T-cell (primary cell): ENCODE measurements at places on chromosomes 11 and 22. TPM values are rescaled to one million over a fixed set of nuclear protein-coding genes. Genes with fewer than 3 reads are reported as not detected.

GRCh38 chr11:73645972-73646631 is at the start of gene PLEKHB1:
TSS of gene PLEKHB1 (plus strand) at chr11:73646581. CDS start at chr11:73646609, 28 bp downstream.
- no peak within 1 kb of the TSS for H3K4me3 ChIP-seq
- peaks cover 27% of the 10 kb centered on the region for H3K4me1 ChIP-seq
- no peaks in the 10 kb centered on the region for H3K27me3 ChIP-seq
- H3K27ac ChIP-seq, result peak within 1 kb of the TSS; percentile 41
- DNase-seq, result no peak

The LDLRAD3 gene
- not detected for total RNA-seq

The KDM4D gene
- 0.50 TPM for total RNA-seq

The TTC9C gene
- 15.4 TPM for total RNA-seq

GRCh38 chr11:69815973-69816372 is 3.2 kb downstream of the FGF3 start:
- no peaks in the 10 kb centered on the region for H3K36me3 ChIP-seq
- H3K27me3 ChIP-seq, result no peaks in the 10 kb centered on the region
- no peaks in the 10 kb centered on the region for H3K4me1 ChIP-seq
- no peak overlapping the region for H3K27ac ChIP-seq
- no peak overlapping the region for H3K4me3 ChIP-seq

- no peaks in the 10 kb centered on the region for H3K36me3 ChIP-seq
- H3K4me1 ChIP-seq, result no peaks in the 10 kb centered on the region
- H3K4me3 ChIP-seq, result no peak overlapping the region
- no peaks in the 10 kb centered on the region for H3K27me3 ChIP-seq
Measured at GRCh38 chr22:34129691-34130486, 209.6 kb upstream of the LARGE1 start.

DNA sequence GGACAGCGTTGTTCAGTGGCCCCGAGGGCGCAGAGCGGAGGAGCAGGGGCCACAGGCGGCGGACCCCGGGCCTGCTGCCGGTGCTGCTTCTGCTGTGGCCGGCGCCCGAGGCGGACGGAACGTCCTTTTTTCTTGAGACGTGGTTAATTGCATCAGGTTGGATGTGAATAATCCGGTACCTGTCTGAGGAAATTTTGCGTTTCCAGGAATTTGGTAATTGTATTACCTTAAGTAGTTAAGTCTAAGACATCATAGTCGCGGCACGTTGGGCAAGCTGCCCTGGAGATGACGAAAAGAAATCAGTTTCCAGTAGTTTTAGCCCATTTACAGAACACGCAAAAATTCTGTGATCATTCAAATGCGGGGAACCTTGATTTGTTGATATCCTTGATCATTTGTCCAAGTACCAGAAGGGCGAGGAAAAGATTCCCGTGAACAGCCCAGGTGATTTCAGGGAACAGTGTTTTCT is 789 bp downstream of the SPECC1L start:
- peak overlapping the region; percentile 70 for H3K27ac ChIP-seq
- peaks cover 10% of the 10 kb centered on the region for H3K4me1 ChIP-seq
- DNase-seq, result no peak
- H3K4me3 ChIP-seq, result peak overlapping the region; percentile 97
- H3K36me3 ChIP-seq, result no peaks in the 10 kb centered on the region

- H3K27ac ChIP-seq, result no peak overlapping the region
- no peak for DNase-seq
- H3K27me3 ChIP-seq, result peaks cover 48% of the 10 kb centered on the region
Measured at GRCh38 chr22:21043860-21044535, 1.7 kb upstream of the LRRC74B start.

DNA sequence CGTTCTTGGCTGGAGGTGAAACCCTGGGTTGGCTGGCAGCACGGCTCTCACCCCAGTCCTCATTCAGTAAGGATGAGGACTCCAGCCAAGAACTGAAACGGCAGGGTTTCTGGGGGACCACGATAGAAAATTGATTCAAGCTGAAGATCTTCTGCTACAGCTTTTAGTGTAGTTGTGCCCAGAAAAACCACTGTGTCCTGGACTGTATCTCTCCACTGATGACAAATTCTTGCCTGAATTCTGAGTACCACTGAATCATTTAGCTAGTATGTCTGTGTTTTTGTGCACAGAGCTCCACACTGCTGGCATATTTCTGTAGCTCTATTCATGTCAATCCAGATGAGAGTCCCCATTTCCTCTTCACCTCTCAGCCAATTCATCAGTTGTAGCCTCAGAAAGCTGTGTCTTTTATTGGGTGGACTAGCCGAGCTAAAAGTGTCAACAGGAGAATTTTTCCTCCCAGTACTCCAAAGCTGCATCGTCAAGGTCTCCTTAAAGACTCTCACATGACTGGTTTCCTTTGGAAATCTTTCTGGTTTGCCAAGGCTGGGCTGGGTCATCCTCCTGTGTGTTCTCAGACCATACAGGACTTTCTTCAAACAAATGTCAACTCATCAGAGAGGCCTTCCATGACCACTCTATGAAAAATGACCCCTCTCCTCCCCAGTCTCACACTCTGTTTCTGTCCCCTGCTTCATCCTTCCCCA is 144.6 kb downstream of the LDLRAD3 start:
- H3K36me3 ChIP-seq, result no peaks in the 10 kb centered on the region
- no peak for DNase-seq
- H3K27me3 ChIP-seq, result no peaks in the 10 kb centered on the region
- H3K4me3 ChIP-seq, result no peak overlapping the region

GRCh38 chr11:33040862-33041453 is 1.6 kb downstream of the TCP11L1 start:
- no peak overlapping the region for H3K4me3 ChIP-seq
- peaks cover 2% of the 10 kb centered on the region for H3K27me3 ChIP-seq
- H3K36me3 ChIP-seq, result peaks cover 9% of the 10 kb centered on the region
- H3K4me1 ChIP-seq, result no peaks in the 10 kb centered on the region
- no peak for DNase-seq

The TUT1 gene
- total RNA-seq, result 47.5 TPM

- H3K4me3 ChIP-seq, result no peak overlapping the region
- H3K27ac ChIP-seq, result peak overlapping the region; percentile 20
- no peaks in the 10 kb centered on the region for H3K27me3 ChIP-seq
- H3K4me1 ChIP-seq, result peaks cover 6% of the 10 kb centered on the region
- peaks cover 15% of the 10 kb centered on the region for H3K36me3 ChIP-seq
Measured at GRCh38 chr11:61012737-61013215, 41.3 kb downstream of the CD6 start.

DNA sequence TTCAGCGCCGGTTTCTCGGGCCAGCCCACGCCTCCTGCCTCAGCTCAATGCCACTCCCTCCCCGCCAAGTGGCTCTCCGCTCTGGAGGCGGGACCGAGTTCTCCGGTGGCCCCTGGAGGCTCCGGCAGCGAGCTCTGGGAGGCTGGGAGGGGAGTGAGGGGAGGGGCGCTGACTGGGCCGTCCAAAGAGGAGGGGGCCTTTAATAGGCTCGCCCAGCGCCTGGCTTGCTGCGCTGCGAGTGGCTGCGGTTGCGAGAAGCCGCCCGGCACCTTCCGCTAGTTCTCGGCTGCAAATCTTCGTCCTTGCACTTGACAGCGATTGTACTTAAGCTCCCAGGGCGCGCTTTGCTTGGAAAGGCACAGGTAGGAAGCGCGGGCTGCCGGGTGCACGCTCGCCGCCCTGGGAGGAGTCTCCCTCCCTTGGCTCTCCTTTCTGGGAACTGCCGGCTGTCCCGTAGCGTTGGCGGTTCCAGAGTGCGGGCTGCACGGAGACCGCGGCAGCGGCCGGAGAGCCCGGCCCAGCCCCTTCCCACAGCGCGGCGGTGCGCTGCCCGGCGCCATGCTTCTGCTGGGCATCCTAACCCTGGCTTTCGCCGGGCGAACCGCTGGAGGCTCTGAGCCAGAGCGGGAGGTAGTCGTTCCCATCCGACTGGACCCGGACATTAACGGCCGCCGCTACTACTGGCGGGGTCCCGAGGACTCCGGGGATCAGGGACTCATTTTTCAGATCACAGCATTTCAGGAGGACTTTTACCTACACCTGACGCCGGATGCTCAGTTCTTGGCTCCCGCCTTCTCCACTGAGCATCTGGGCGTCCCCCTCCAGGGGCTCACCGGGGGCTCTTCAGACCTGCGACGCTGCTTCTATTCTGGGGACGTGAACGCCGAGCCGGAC is at the start of gene ADAMTS15:
Gene ADAMTS15, plus strand, starts transcription at position 230 of the 894 bp plus-strand sequence. Its CDS starts 329 bp downstream, at position 559.
- H3K4me3 ChIP-seq, result peak within 1 kb of the TSS; percentile 10
- H3K27me3 ChIP-seq, result peaks cover 39% of the 10 kb centered on the region
- no peak for DNase-seq
- H3K27ac ChIP-seq, result no peak within 1 kb of the TSS
- no peaks in the 10 kb centered on the region for H3K36me3 ChIP-seq
- H3K4me1 ChIP-seq, result no peaks in the 10 kb centered on the region

The FIBIN gene
- total RNA-seq, result not detected

The GAB4 gene
- not detected for total RNA-seq

DNA sequence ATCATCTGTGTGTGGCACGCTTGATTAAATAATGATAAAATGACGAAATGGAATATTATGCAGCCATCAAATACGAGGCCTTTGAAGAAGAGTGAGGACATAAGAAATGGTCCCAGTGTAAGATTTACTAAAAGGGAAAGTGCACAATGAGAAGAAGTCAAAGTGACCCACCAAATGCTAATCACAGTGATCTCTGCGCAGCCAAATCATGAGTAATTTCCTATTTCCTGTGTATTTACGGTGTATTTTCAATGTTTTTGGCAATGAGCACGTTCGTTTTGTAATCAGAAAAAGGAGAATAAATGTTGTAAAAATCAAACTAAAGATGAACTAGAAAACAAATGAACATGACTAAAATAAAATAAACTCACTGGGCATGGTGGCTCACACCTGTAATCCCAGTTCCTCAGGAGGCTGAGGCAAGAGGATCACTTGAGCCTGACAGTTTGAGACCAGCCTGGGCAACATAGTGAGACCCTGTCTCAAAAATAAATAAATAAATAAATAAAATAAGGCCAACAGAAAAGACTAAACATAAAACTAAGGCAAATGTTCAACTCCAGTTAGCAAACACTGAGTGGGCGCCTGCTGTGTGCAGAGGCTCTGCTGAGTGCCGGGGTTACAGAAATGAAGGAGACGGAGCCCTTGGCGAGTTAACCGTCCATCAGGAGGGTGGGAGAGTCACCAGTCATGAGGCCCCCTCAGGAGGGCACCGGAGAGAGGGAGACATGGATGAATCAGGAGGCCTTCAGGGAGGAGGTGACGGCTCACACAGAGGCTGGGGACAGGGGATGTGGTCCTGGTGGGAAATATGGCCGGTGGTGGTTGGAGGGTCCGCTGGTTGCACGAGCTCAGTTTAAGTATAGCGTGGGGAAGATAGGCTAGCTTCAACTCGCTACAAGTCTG is 26.0 kb upstream of the CBX7 start:
- H3K4me1 ChIP-seq, result peaks cover 60% of the 10 kb centered on the region
- H3K27ac ChIP-seq, result peak overlapping the region; percentile 28
- H3K4me3 ChIP-seq, result no peak overlapping the region
- H3K36me3 ChIP-seq, result no peaks in the 10 kb centered on the region

DNA sequence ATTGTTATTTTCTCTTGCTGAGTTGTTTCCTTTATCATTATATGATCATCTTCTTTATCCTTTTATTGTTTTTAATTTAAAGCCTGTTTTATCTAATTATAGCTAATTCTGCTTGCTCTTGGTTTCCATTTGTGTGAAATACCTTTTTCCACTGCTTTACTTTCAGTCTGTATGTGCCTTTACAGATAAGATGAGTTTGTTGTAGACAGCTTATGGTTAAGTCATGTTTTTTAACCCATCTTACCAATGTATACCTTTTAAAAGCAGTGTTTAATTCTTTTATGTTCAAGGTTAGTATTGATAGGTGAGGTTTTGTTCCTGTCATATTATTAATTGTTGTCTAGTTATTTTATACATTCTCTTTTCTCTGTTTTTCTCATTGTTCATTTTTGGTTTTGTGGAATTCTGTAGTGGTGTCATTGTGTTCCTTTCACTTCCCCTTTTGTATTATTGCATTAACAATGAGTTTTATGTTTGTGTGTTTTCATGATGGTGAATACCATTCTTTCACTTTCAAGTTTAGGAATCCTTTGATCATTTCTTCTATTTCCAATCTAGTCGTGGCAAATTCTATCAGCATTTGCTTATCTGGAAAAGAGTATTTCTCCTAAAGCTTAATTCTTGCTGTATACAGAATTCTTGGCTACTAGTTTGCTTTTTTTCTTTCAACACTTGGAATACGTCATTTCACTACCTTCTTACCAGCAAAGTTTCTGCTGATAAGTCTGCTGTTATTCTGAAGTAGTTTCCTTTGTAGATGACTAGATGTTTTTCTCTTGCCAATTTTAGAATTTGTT is 21.8 kb downstream of the OR5AN1 start:
- no peak overlapping the region for H3K27ac ChIP-seq
- H3K36me3 ChIP-seq, result no peaks in the 10 kb centered on the region
- no peak for DNase-seq
- H3K4me1 ChIP-seq, result no peaks in the 10 kb centered on the region

- peaks cover 19% of the 10 kb centered on the region for H3K4me1 ChIP-seq
- no peak for DNase-seq
- H3K4me3 ChIP-seq, result no peak overlapping the region
- no peaks in the 10 kb centered on the region for H3K36me3 ChIP-seq
Measured at GRCh38 chr11:95301474-95301873, 70.5 kb upstream of the SESN3 start.

The BIK gene
- 2.6 TPM for total RNA-seq

GRCh38 chr11:69243496-69244200 is 50.3 kb upstream of the MYEOV start:
- H3K4me1 ChIP-seq, result peaks cover 7% of the 10 kb centered on the region
- no peak overlapping the region for H3K27ac ChIP-seq
- no peaks in the 10 kb centered on the region for H3K27me3 ChIP-seq
- H3K36me3 ChIP-seq, result no peaks in the 10 kb centered on the region
